ENCODE measurements at places on chromosomes 2 and 18.
A peak's percentile ranks its signal among the peaks of the same experiment; 100 is the strongest.

DNA sequence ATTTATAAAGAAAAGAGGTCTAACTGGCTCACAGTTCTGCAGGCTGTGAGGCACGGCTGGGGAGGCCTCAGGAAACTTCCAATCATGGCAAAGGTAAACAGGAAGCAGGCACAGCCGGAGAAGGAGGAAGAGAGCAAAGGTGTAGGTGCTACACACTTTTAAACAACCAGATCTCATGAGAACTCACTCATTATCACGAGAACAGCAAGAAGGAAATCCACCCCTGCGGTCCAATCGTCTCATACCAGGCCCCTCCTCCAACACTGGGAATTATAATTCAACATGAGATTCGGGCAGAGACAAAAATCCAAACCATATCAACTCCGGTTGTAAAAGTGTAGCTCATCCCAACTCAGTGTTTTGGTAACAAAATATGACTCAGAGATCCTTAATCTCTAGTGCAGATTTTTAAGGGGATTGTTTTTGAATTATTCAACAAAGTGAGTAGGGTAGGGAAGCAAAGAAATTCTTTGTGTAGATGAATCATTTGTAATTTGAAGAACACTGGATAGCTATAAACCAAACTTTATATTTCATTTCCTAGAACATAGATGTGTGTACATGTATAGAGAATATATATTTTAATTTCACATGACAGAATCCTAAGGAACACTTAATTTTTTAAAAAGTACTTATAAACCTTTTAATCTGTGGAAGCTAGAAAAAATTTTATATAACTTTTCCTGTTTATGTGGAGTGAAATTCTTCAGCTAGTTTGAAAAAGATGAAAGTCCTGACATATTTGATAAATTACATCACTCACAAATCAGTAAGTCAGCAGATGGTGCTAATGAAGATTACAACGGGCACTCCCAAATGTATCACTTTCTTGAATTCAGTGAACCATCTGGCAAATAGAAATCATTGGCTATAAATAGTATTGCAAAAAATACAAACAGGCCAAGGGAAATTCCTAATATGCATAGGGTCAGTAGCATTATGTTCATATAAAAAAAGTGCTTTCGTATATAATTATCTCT, 130.1 kb downstream of the OLA1 start:
- no peak for DNase-seq

DNA sequence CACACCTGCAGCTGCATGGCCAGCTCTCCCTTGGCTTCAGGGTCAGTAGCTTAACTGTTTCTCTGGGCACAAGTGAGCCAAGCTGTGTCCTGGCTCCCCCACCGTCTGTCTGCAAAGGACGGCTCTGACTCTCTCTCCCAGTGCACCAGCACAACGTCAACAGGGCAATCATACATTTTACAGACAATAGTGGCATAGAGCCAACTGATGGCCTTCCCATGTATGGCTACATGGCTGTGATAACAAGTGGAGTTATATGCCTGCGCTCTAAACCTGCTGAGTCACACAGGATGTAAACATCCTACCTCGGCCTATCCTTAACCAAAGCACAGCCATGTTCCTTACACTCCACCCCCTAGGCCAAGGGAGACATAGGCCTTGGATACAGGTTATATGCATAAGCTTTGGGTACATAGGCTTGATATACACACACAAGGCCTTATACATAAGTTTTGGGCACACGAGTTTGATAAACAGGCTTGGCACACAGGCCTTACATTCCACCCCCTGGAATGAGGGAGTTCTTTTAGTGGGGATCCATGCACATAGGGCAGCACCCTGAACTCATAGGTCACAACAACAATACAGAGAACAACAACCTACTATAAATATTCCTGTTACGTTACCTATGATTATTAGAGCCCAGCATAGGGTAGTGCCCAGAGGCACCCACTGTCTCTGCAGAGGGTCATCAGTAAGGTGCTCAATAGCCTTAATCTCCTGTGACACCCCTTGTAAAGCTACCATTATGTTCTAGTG, 17.7 kb downstream of the PHOSPHO2 start:
- no peak for DNase-seq

DNA sequence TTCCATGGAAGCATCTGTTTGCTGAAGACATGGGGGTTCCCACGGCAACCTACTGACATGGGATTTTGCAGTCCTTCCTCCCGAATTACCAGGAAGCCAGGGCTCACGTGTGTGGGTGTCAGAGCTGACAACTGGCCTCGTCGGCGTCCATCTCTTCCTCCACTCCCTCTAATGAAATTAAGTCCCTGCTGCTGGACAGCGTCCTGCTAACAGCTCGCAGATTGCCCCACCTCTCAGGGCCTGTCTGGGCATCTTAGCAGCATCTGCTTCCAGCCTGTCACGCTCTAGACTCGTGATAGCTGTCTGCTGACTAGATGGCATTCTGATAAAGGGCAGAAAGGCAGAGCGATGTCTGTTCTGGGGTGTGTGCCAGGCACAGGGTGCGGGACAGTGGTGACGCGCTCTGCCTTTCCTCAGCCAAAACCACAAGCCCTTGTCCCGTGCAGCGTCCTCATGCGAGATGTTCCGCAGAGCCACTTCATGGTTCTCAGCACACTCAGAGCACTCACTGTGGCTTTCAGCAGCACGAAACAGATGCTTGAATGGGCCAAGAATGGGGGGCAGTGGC, 161.1 kb downstream of the ARL4C start:
- no peak for DNase-seq

DNA sequence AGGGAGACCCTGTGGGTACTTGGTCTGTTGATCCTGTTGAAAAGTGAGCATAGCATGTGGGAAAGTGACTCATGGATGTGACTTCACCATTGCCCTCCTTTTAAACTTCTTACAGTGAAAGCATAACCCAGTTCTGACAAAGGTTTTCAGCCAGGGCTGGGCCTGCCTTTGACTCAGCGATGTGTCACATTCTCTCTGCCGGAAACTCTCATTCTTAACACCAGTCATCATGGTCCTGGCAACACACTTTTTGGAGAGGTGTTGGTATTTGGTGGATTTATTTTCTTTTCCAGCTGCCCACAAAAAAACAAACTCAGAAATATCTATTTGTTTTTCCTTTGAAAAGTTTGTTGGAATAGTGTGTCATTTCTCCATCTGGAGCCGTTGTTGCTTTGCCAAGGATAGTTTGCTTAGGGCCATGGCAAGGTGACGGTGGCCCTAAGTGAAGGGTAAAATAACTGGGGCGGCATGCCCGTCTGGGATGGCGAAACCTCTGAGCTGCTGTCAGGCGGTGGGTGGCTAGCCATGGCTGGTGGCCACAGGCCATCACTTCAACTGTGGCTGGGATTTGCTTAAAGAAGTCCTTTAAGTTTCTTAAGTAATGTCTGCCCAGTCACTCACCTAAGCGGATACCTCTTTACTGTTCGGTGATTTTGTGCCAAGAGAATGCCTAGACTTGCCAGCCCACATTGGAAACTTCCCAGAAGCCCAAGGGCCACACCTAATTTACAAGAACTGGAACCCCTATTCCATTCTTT, 123.3 kb downstream of the LTBP1 start:
- DNase-seq: peak; percentile 62

- DNase-seq: no peak
Observed at GRCh38 chr2:17879137-17879912, 858 bp downstream of the KCNS3 start.

DNA sequence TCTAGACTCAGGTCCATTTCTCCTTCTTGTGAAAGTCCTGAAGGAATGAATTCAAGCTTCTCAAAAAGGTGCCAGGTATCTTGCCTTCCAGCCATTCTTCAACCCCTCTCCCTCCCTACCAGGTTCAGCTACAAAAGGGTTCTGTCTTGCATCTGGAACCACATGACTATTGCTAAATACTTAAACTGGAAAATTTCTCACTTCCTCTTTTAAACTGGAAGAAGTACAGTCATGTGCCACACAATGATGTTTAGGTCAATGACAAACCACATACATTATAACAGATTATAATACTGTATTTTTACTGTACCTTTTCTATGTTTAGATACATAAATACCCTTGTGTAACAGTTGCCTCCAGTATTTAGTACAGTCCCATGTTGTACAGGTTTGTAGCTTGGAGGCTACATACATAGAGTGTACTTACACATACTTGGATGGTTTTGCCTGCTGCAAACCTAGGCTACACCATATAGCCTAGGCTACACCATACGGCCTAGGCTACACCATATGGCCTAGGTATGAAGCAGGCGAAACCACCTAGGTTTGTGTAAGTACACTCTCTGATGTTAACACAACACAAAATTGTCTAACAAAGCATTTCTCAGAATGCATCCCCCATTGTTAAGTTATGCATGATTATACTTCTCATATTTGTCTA, 142.0 kb upstream of the DNMT3A start:
- no peak for DNase-seq

DNA sequence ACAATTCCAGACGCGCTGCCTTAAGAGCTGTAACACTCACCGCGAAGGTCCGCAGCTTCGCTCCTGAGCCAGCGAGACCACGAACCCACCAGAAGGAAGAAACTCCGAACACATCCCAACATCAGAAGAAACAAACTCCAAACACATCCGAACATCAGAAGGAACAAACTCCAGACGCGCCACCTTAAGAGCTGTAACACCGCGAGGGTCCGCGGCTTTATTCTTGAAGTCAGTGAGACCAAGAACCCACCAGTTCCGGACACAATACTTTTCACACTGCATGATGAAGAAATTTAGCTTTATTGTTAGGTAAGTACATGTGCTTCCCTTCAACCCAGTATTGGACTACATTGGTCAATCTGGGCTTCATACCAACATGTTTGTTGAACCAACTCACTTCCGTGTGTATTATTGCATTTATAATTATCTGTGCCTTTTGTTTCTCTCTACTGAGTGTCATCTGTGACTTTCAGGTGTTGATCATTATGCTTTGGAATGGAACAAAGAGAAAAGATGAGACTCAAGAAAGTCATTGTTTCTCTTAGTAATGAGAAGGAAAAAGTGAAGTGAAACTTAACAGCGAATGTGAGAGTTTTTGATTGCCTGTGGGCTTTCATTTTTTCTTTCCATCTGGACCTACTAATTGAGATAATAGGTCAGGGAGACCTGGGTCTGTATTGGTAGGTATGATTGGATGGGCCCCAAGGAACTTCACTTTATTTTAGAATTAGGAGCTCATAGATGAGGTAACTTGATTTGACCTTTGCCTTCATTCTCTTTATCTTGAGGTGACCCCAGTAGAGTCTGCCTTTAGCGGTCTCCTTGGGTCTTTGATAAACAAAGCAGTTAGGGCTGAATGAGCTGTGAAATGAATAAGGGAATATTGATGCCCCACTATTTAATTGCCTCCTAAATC, 76.1 kb upstream of the CAVIN2 start:
- DNase-seq: no peak

- no peak for DNase-seq
Observed at GRCh38 chr18:42092848-42093247, 137.8 kb downstream of the PIK3C3 start.

GRCh38 chr2:185790361-185790760, 51.8 kb downstream of the FSIP2 start:
- DNase-seq: no peak

DNA sequence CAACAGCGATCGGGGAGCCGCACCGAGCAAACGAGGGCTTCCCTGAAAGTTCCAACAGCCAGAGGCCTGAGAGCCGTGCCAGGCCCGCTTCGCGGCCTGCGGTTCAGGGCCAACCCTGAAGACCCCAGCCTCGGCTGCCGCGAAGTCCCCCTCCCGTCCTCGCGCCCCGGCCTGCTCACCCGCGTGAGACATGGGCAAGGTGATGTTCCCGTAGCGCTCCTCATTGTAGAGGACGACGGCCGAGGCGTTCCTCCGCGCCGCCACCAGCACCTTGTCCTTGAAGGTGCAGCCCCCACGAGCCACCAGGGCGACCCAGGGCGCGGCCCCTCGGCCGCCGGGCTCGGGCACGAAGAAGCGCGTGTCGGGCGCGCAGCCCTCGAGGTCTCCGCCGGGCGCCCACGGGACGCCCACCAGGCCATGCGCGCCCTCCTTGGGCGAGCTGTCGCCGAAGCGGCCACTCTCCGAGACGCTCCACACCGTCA, 510 bp downstream of the RNF149 start:
- DNase-seq: no peak

GRCh38 chr2:172403881-172404468, 23.4 kb upstream of the ITGA6 start:
- DNase-seq: no peak

DNA sequence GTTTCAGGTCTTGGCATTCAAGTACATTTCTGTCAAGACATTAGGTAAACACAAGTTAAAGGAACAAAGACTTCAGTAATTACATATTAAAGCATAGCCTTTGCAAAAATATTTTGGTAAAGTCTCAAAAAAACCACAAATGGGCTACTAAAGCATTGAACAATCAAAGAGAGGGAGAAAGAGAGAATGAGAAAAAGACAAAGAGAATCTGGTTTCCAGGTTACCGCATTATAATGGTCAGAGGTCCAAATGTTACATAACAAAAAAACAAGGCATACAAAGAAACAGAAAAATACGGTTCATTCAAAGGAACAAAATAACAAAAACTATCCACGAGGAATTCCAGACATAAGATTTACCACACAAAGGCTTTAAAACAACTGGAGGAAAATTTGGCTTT, 327.9 kb downstream of the AKAIN1 start:
- no peak for DNase-seq

GRCh38 chr2:63652652-63652985, 63.9 kb downstream of the MDH1 start:
- no peak for DNase-seq

- DNase-seq: no peak
Observed at GRCh38 chr2:99877963-99878362, 264.4 kb downstream of the AFF3 start.

DNA sequence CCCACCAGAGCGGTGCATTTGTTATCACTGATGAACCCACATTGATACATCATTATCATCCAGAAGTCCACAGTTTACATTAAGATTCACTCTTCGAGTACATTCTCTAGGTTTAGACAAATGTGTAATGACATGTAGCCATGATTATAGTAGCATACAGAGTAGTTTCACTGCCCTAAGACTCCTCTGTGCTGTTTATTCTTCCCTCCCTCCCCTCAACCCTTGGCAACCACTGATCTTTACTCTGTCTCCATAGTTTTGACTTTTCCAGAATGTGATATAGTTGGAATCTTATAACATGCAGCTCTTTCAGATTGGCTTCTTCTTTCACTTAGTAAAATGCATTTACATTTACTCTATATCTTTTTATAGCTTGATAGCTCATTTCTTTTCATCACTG, 31.2 kb upstream of the GREB1L start:
- no peak for DNase-seq

GRCh38 chr2:221312634-221313033, 259.5 kb downstream of the EPHA4 start:
- DNase-seq: no peak
